ENCODE measurements at places on chromosomes 4 and X.

- DNase-seq = no peak
Measured at GRCh38 chrX:54964766-54965497, 29.1 kb downstream of the PFKFB1 start.

DNA sequence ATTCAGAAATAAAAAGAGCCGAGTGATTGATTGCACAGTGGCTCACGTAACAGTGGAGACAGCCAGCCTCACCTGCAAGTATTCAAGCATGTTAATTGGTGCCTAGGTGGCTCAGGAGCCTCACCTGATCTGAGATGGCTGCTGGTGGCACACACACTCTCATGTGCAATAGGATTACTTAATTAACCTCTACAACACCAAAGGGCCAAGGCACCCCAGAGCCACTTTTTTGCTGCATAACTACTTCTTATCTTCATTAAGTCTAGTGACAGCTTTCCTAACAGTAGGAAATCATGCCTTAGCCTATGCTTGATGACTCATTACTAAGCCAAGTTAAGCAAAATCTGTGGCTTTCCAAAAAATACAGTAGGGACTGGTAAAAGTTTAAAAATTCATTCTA lies 117.3 kb upstream of the NOCT start:
- DNase-seq = peak; percentile 4

GRCh38 chr4:158826057-158826456 lies 57.2 kb downstream of the FNIP2 start:
- no peak for DNase-seq

- DNase-seq = no peak
Measured at GRCh38 chr4:74934888-74935287, 2.0 kb downstream of the PARM1 start.

- peak; percentile 39 for DNase-seq
Measured at GRCh38 chr4:138576684-138577083, 334.5 kb upstream of the SLC7A11 start.

- no peak for DNase-seq
Measured at GRCh38 chr4:30879855-30880598, 159.9 kb downstream of the PCDH7 start.

DNA sequence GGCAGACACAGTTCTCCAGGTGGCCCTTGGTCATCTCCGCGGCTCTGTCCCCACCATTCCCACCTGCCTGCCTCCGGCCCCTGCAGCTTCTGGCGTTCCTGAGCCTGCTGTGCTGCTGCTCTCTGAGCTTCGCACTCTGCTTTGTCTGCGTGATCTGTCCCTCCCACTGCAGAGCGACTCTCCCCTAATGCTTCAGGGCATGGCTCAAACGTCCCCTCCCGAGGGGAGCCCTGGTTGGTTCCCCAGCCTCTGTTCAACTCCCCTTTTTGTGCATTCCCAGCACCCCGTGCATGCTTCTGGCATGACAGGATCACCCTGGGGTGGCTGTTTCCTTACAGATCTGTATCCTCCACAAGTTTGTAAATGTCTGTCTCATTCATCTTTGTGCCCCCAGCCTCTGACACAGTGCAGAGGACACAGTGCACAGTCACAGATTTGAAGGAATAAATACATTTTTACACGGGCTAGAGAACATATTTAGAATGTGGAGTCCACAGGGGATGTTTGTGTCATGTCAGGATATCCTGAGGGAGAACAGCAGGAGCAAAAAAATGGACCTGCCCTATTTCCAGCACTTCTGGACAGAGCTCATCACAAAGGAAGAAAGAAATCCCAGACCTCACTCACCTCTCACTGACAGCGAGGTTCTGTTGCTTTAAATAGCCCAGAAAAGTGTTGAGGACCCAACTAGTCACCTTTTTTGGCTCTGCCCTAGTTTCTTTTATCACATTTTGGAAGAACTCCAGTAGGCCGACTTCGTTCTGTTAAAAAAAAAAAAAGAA lies 72.6 kb downstream of the GATB start:
- DNase-seq = no peak

DNA sequence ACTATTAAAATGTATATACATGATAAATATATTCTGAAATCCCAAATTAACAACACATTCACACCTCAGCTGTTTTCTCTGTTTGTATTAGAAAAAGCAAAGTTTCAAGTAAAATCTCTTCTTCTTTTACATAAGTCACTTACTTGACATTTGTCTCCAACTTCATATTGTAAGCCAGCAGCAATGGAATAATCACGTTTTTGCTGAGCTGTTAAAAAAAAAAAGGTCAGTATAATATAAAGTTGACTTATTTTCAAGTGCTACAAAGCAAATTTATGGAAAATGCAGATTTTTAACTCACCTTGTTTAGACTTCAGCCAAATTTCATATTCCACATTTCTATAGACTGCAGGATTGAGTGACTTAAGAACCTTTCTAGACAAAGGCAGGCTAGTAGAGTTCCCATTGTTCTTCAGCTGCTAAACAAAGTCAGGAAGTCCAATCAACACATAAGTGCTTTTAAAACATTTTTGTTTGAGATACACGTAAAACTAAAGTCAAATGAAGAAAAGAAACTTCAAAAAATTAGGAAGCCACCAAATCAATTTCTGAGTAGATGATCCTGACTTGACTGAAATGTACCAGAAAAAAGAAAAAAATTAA lies 25.0 kb downstream of the OTUD4 start:
- no peak for DNase-seq

DNA sequence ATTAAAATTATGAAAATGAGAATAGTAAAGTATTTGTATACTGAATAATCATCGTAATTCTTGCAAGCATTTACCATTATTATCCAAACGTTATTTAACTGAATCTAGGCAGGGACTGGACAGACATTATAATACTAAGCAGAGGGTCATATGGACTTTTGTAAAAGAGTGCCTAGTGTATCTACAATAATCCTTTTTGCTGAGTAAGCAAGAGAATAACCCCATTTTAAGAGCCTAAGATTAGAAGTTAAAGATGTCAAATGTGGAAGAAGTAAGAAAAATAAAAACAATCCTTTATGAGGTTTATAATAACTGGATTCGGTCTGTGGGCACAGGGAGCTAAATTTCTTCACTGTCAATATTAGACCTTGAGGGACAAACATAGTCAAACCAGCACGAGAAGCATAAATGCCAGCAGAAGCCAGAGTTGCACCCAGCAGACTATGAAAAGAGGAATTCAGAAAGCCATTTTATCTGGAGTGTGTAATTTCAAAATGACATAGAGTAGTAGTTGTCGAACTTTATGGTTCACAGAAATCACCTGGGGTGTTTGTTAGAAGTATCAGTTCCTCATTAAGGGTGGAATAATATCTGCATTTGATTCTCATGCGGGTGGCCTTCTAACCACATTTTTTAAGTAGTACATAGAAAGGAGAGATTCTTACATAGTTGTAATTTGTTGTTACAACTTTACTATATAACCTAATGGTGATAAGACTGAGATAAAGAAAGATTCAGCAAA lies 39.7 kb upstream of the DCLK2 start:
- no peak for DNase-seq

Measured in suppressor macrophage (primary cell).